ENCODE measurements at places on chromosomes 7 and 10.

DNA sequence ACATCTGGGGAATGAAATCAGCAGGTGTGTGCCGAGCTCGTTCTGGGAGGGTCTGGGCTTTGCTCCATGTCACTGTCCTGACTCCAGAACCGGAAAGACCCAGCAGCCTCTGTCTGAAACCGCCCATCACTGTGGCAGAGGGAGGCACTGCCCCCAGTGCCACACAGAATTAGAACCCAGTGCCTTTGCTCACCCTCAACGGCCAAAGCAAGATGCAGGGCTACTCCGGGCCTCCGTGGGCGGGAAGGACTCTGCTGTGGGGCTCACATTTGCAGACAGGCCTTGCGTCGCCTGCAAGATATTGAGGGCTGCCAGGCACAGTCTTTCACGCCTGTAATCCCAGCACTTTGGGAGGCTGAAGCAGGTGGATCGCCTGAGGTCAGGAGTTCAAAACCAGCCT lies 219.2 kb upstream of the PPP2R2D start:
- no peak for DNase-seq

DNA sequence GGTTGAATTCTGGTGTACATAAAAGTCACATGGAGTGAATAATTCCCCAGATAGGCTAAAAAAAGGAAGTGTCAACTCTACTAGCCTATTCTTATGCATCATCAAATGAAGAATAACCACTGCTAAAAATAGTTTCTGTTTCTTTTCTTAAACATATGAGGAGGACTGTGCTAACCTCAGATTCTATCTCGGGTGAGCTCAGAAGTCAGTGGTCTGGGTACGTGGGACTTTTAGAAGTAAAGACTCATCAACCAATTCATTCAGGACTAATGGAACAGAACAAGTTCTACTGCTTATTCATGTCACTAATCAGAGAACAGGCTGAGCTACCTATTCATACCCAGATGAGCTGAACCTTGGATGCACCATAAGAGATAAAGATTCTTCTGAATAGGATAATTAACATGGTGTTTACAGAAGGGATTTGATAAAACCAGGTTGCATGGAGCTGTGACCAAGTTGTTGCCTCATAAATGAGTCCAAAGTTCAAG lies 9.5 kb upstream of the ASAH2 start:
- no peak for DNase-seq

- DNase-seq = no peak
Measured at GRCh38 chr7:106766551-106766950, 98.5 kb upstream of the PIK3CG start.

DNA sequence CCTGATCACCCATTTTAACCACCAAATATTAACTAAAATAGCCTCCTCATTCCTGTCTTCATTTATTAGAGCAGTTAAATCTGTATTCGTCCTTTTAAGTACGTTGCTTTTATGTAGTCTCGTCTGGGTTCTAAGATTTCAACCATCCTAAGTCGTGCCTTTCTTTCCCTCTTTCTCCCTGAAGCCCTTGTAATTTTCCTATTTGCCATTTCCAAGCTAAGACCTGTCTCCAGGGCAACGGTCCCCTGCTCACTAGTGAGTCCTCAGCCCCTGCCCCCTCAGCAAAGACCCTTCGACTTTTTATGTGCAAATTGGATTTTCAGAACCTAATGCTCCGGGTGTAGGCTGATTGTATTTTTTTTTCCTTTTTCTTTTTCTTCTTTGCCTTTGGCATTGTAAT lies 16.1 kb upstream of the MEST start:
- DNase-seq = peak; percentile 67

GRCh38 chr10:7423521-7423920 lies 12.7 kb upstream of the SFMBT2 start:
- DNase-seq = no peak

- no peak for DNase-seq
Measured at GRCh38 chr7:132291481-132291880, 284.8 kb downstream of the PLXNA4 start.

GRCh38 chr7:617614-618538 lies 98.2 kb upstream of the PDGFA start:
- DNase-seq = no peak

DNA sequence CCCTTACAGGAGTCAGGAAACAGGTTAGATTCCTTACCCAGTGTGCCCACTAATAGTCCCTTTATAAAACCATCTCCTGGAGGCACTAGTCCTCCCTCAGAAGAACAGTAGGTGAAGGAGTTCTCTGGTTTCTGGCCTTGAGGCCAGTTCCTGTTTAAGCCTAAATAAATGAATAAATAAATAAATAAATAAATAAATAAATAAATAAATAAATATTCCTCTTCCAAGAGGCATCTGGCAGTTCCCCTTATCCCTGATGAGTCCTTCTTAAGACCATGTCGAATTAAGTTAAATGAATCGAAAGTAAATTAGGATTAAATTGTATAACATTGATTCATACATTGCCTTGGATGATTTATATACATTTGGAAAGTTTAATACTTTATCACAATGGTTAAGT lies 223.3 kb downstream of the PCDH15 start:
- DNase-seq = no peak

DNA sequence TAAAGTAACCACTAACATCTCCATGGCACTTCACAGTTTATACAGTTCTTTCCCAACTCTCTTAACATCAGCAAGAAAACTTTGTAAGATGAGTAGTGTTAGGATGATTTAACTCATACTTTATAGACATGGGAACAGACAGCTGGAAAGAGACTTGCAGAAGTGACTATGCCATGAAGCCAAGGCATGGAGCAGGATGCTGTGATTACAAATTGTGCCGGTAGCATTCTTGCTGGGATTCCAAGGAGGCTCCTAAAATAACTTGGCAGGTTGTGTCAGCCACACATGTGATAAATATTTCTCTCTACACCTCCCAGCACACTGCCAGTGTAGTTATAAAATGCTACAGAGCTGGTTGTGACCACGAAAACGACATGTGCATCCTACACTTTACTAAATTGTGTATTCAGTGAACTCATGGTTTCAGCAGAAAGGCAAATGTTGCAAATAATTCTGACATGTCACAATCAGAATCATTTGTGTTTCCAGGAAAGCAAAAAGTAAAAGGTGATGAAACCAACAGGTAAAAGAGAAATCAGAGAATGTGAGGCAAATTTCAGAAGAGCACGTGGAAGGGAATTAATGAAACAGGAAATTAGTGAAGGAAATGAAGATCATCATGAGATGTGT lies 5.6 kb upstream of the CYP3A4 start:
- no peak for DNase-seq

- no peak for DNase-seq
Measured at GRCh38 chr7:20438694-20439376, 108.1 kb downstream of the ITGB8 start.

DNA sequence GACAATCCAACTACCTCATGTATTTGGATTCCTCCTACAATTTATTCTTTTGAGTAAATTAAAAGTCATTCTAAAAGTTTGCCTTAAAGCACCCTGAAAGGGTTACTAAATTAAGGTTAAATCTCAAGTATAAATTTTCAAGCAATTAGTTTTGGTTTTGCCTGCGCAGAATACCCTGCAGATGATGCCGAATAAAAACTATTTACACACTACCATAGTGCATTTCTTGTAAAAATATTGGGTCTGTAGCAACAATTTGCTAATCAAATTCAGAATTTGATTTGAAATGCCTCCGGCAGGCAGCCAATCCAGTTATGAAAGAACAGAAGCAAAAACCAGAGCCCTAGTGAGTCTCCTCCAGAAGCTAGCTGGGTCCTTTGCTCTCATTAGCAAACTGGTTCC lies 122.2 kb downstream of the TWIST1 start:
- no peak for DNase-seq

DNA sequence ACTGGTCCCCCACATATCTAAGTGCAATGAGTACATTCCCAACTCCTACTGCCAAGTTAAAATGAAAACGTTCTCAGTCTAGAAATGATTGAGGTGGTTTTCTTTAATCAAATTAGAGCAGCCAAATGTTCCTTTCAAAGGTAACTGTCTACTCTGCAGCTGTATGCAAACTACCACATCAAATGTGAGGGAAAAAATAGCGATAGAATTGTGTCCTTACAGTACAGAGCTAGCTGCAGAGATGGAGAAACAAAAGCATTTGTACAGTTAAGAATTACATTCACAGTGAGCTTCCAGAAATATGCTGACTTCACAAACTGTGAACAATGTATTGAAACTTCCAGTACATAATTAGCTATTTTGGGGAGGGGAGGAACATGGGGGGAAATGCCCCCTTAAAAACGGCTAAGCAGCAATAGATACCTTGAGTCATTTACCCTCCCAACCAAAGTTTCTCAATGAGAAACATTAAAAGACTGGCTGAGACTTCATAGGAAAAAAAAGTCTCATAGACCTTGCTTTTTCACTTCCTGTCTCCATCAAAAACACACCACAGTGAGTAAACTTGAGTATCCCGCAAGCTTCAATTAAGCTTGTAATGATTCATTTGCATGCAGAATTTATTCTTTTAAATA lies 22.9 kb downstream of the CDK6 start:
- DNase-seq = no peak

DNA sequence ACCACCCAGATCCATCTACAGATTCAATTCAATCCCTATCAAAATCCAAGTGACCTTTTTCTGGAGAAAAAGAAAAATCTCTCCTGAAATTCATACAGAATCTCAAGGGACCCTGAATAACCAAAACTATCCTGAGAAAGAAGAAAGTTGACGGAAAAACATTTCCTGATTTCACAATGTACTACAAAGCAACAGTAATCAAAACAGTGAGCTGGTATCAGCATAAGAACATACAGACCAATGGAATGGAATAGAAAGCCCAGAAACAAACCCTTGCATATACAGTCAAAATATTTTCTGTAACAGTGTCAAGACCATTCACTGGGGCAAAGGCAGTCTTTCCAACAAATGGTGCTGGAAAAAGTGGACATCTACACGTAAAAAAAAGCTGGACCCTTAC lies 89.9 kb downstream of the JMJD1C start:
- no peak for DNase-seq

DNA sequence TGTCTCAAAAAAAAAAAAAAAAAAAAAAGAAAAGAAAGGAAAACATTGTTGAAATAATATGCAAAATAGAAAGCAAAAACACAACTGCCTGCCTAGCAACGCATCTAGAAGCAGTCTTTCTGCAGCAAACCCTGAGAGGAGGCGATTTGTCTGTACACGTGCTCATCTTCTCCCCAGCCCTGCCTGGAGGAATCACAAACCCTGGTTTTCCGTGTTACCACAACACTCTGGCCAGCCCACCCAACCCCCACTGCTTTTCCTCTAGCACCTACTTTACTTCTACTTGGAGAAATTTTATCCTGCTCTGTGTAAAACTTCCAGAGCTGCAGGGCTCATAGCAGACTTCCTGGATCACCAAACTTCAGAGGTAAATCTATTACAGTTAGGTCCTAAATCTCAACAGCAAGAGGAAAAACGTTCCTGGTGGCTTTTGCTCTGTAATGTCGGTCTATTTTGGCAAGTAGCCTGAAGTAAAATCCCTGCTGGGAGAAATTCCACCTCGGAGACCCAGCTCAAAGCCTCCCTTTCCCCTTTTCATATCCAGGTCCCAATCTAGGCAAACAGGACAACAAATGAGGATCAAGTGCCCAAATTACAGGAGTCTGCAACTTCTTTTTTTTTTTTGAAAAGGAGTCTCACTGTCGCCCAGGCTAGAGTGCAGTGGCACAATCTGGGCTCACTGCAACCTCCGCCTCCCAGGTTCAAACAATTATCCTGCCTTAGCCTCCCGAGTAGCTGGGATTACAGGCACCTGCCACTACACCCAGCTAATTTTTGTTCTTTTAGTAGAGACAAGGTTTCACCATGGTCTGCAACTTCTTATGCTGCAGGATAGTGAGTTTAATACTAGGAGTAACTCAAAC lies 91.6 kb downstream of the DNMBP start:
- DNase-seq = peak; percentile 68

DNA sequence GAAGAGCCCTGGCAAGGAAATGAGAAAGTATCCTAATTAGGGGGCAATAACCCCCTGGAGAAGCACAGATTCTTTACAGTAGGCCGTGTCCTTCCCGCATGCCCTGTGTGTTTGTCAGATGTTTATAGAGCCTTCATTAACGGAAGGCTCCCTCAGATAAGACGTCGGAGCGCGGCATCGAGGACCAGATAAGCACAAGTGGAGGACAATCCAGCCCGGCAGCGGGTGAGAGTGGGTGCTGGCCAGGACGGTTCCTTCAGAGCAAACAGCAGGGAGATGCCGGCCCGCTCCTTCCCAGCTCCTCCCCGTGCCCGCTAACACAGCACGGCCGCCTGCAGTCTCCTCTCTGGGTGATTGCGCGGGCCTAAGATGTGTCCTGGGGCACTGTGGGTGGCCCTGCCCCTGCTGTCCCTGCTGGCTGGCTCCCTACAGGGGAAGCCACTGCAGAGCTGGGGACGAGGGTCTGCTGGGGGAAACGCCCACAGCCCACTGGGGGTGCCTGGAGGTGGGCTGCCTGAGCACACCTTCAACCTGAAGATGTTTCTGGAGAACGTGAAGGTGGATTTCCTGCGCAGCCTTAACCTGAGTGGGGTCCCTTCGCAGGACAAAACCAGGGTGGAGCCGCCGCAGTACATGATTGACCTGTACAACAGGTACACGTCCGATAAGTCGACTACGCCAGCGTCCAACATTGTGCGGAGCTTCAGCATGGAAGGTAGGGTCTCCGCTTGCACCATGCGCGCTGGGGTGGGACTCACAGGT lies at the start of gene GDF2:
GDF2 (plus strand) TSS at position 155 of the 762 bp plus-strand sequence; CDS start at position 370, 215 bp downstream.
- DNase-seq = no peak

DNA sequence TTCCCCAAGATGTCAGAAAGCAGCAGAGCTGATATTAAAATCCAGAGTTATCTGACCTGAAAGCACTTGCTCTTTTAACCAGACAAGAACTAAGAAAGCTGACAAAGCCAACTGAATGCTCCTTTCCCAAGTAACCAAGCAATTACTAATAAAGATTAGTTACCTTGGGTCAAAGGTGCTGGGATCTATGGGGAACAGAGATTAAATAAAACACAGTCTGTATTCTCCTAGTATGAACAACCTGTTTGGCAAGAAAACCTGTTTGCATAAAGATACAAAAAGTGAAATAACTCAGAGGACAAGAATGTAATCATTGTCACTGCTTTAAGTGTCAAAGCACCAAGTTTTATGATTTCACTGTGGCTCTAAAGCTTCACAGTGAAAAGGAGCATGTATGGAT lies 35.7 kb downstream of the ITPRID1 start:
- no peak for DNase-seq

- no peak for DNase-seq
Measured at GRCh38 chr7:40996233-40996677, 706.6 kb downstream of the INHBA start.

DNA sequence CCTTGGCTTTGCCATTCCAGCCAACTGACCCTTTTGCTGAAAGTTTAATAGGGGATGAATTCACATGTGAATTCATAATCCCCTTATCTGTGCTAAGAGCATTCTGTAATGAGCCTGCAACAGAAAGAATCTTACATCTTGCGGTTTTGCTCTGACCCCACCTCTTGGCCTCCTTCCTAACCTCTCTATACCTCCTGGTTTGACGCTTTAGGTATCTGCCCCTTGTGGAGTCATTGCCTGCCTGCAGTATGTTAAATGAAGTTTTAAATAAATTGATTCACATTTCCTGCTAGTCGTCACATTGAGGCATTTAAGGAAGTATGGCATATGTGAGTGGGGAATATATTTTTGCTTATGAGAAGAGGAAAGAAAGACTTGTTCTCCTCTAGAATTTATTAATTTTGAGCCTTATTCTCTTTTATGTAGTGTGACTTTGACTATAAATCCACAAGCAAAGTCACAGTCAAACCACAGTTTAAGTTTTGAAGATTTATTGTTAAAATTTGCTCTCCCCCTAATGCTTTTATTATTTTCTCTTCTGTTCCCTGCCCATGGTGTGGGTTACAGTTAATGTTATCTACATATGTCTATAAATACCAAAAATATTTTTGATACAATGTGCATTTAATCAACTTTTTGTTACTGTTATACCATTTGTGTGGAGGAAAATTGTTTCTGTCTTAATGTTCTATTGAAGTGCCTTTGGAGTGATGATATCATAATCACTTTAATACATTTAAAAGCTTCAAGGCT lies 60.9 kb downstream of the LRMDA start:
- no peak for DNase-seq

Data from retina (tissue), 1 donor.